ENCODE measurements at places on chromosomes 5 and 9.

- no peak for DNase-seq
Measured at GRCh38 chr5:8280711-8281363, 411.9 kb downstream of the MTRR start.

GRCh38 chr5:122283592-122283991 is 28.4 kb upstream of the SNCAIP start:
- DNase-seq: no peak

DNA sequence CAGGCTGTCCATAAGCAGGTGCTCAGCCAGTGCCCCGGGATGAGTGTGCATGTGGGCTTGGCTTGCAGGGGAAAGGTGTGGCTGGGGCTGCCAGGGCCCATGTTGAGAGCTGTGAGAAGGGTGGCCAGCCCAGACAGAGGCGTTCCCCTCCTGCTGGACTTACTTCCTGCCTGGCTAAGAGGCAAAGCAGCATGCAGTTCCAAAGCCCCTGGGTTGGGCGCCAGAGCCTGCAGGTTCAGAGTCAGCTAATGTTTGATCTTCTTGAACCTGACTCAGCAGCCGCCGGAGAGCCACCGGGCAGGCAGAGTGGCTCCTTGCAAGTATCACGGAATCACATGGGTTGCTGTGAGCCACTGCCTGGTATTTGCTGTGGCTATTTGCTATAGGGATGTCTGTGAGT is 168.4 kb upstream of the MAP1B start:
- DNase-seq: peak; percentile 89

DNA sequence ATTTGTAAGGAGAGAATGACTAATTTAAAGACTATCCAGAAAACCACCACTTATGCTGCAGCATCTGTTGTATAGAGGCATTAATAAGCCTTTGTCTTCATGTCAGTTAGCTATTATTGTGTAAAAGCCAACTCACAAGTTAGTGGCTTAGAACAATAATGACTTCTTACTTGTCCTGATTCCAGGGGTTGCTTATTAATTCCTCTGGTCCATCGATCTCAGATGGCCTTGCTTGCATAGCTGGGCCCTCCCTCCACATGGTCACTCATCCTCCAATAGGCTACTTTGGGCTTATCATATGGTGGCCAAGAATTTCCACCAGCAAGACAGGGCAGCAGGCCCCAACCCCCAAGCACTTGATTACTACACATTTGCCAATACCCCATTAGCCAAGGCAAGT is 44.5 kb upstream of the STK32A start:
- no peak for DNase-seq

DNA sequence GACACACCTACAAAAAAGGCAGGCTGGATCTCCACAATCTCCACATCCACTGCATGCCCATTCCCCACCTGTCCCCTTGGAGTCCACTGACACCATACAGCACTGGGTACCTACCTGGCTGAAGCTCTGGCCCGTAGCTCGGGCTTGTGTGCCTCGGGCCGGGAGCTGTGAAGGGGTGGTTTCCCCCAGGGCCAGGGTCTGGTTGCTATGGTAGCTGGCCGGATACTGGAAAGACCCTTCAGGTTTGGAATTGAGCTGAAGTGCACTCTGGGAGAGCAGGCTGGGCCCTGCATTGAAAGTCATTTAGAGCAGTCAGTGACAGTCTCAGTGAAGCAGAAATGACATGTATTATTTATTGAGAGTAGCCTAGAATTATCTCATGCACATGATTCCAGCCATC is 507.3 kb downstream of the CTNND2 start:
- DNase-seq: no peak

- DNase-seq: no peak
Measured at GRCh38 chr9:100285080-100285479, 67.7 kb downstream of the TEX10 start.

- DNase-seq: peak; percentile 47
Measured at GRCh38 chr5:78005021-78005785, 229.1 kb upstream of the TBCA start.

DNA sequence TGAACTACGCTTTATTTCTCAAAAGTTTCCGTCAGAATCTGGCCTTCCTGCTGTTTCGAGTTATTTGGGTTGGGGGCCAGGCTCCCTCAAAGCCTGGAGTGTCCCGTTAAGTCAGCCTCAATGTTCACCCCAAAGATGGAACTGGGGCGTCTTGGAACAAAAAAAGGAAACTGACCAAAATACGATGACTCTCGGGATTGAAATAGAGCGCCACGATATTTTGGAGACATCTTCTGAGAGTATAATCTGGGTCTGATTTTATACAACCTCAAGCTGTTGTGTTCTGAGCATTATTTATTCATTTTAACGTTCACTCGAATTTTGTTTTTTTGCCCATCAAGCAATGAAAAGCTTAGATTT is 28.1 kb downstream of the TLX3 start:
- DNase-seq: no peak

DNA sequence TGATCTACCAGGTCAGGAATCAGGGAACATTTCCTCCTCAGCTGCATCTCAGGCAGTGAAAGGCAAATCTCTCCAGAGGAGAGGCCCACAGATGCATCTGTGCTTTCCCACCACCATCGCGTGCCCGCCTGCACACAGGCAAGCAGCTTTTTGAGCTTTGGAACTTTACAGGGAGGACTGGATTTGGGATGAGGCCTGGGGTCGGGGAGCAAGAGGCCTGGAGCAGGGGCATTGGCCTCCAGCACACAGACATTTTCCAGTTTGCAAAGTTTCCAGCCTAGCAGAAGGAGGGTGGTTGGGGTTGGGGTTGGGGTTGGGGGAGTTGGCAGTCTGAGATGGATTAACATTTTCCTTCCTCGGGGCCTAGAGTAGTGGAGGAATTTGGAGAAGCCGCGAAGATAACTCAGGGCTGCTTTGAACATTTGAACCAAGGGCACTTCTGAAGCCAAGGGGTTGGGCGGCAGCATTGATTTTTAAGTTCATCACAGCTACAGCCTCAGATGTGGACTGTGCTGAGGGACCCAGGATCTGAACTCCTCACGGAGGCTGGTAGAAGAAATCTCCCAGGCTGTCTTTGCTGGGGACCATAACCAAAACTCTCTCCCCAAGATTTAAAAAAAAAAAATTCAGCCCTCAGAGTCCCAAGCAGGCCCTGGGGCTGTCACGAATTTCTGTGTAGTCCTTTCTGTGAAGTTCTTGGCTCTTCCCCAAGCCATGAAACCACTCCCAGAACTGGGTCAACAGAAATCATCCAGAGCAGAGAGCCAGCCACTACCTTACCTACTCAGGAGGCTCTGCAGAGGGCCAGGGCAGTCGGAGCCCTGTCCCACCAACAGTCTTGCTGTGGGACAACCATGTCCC is 25.6 kb downstream of the C5orf15 start:
- DNase-seq: no peak

- DNase-seq: no peak
Measured at GRCh38 chr9:112218908-112219307, 43.8 kb upstream of the SUSD1 start.

DNA sequence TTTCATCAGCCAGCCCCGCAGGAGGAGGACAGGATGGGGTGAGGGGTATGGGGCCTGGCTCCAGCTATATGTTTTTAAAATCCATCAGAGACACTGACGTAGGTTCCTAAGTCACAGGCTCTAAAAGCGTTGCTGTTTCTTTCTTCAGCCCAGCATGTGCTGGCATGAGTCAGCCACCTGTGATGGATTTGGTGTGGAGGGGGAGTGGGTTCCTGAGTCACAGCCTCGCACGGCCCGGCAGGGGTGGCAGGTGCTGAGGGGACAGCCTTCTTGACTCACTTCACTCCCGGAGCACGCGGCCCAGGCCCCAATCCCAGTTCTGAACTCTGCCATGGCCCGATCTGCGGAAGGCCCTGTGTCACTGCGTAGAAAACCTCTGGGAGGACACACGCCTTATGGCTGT is 38.8 kb upstream of the RPL26L1 start:
- no peak for DNase-seq

DNA sequence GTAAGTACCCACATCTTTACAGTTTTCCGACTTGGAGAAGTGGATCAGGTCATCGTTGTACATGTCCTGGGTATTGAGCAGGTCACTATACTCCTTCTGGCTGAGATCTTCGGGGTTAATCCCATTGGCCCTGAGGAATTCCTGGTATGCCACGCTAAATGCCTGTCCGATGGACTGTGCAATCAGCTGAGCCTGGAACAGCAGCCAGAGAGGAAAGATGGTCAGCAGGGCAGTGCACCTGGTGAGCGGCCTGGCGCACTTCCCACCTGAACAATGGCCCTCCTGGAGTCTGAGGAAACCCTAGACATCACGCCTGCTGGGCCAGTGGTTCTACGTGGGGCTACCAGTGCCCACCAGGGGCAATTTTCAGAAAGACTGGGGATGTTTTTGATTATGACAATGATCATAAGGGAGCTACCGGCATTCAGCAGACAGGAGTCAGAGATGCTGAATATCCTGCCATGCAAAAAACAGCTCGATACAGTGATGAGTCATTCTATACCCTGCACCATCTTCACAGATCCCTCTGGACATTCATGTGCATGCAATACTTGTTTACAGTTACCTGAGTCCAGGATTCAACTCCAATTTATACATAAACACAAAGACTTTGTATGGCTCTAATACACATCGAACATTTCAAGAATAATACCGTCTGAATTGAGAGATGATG is 127.2 kb downstream of the ENTREP1 start:
- no peak for DNase-seq

DNA sequence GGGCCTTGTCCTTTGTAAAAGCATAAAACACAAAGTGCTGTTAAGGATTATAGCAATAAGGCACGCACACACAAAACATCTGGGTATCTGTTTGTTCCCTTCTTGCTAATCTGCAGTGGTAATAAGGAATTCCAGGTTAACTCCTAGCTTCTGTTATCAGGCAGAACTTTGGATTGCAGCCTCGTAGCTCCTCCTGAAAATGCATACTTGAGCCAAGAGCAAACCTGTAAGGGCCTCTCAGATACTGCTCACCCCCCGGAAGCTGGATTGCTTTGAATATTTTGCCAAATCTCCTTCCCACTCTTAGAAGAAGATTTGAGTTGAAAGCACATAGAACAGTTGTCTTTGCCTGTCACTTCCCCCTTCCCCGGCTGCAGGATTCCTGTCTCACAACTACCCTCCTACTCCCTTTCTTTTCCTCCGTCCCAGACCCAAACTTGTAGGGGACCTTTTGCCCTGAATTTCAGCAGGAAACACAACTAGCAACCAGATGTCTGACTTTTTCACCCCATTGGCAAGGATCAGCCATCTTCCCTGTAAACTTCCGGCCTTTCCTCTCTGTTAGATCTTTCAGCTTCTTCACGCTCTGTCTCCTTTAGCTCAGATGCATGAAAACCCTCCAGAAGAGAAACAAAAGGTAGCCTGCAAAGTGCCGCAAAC is 28.2 kb upstream of the SMAD5 start:
- DNase-seq: no peak

- no peak for DNase-seq
Measured at GRCh38 chr5:991472-992267, 16.9 kb upstream of the NKD2 start.

- no peak for DNase-seq
Measured at GRCh38 chr5:172701291-172701656, 60.2 kb downstream of the NEURL1B start.

GRCh38 chr5:149358294-149358651 is 427 bp downstream of the PCYOX1L start:
- DNase-seq: peak; percentile 44

- no peak for DNase-seq
Measured at GRCh38 chr5:172610643-172611042, 30.4 kb upstream of the NEURL1B start.

GRCh38 chr5:94645053-94645452 is 26.6 kb downstream of the SLF1 start:
- DNase-seq: no peak

DNA sequence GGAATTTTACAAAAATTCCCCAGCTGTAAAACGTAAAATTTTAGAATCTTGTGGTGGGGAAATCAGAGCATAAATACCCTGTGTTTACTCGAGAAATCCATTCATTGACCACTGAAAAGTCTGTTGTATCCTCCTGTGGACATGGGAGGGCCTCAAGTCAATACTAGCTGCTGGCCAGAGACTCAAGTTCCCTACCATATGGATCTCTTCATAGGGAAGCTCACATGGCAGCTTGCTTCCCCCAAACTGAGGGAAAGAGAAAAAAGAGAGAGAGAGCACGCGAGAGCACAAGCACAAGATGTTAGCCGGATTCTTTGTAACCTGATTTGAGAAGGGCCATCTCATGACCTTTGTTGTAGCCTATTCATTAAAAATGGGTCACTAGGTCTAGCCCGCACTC is 591.9 kb downstream of the LRRC70 start:
- DNase-seq: no peak

- DNase-seq: peak; percentile 62
Measured at GRCh38 chr5:150486402-150487198, 21.3 kb upstream of the NDST1 start.

- no peak for DNase-seq
Measured at GRCh38 chr5:95763941-95764340, 32.8 kb downstream of the RHOBTB3 start.

GRCh38 chr5:18141222-18141621 is 507.0 kb downstream of the TAF11L14 start:
- no peak for DNase-seq

- DNase-seq: no peak
Measured at GRCh38 chr5:169627551-169627950, 9.5 kb upstream of the DOCK2 start.

DNA sequence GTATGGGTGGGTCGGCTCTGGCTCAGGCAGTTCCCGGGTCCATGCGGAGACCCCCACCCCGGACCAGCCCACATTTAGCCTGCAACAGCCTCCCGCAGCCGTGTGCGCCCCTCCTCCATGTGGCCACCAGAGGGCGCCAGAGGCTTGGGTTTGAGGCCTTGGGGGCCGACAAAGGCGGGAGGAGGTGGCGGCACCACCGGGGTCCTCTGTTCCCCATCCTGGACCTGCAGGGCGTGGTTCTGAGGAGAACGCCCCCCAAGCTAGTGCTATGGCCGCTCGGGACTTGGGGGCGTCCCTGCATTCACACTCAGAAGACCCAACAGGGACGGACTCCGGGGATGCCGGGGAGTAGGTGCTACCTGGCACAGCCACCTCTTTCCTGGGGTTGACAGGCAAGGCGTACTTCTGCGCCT is 16.5 kb downstream of the ASS1 start:
- peak; percentile 56 for DNase-seq

DNA sequence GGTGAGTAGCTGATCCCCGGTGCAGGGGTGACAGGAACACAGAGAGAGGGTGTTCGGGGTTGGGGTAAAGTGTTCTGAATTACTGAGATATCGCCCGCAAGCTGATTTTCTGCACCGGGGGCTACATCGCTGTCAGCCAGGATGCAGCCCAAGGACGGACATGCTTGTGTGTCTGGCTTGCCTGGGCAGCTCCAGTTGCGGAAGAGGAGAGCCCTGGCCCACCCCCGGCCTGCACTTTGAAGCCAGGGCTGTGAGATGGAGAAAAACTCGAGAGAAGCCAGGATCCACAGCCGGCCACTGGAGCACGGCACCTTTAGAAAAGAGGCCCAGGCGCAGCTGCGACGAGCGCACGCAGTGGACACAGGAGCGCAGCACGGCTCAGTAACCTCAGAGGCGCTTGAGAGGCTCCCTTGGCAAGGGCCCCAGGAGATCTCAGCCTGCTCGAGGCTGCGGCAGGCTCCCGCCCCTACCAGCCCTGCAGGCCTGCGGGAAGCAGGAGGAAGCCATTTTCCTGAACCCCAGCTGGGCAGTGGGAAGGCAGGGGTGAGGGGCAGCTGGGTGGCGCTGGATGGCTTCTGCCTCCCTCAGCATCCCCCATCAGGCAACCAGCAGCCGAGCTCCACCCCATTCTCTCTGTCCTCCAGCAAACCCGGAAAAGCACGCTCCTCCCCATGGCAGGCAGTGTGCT is 59.2 kb downstream of the C9orf50 start:
- DNase-seq: peak; percentile 22
